GM10248 (cell line): ENCODE measurements at places on chromosomes 13 and 19.

DNA sequence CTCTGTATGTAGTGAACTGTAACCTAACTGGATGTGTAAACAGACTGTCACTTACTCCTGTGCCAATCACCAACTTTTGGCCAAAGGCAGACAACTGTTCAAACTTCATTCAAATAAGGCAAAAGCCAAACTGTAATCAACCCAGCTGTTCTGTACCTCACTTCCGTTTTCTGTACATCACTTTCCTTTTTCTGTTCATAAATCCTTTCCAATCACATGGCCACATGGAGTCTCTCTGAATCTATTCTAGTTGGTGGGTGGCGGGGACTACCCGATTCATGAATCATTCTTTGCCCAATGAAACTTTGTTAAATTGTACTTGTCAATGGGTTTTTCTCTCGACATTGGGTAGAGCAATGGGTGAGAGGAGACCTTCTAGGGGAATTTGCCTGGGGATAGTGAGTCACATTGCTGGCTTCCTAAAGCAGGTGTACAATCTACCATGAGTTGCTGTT, 178.3 kb upstream of the RFC3 start:
- peak; percentile 29 for DNase-seq

- no peak for DNase-seq
Observed at GRCh38 chr13:114152285-114152645, 19.8 kb upstream of the RASA3 start.

DNA sequence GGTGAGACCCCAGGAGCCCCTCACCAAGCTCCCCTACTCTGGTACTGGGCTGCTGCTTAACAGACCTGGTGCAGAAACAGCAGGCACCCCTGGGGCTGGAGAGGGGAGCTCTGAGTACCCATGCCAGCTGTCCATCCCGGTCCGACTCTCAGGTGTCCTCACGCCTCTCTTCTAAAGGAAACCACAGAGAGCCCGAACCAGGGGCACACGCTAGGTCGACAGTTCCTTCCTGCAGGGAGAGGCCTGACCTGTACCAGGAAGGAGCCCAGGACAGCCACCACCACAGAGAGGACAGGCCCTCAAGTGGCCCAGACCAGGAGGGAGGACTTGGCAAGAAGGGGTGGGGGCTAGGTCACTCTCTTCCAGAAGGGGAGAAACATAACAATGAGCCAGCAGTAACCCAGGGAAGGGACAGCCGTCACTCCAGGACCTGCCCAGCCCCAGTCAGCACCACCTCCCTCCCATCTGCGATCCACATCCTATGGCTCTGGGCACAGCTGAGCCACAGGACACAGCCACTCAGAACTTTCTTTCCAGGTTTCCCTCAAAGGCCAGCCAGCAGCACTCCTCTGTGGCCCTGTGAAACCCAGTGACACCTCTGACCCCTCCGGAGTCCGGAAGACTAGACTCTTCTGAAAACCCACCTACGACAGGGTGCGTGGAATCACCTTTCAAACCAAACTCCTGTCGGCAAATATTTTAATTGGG, 13.0 kb upstream of the SLC35E1 start:
- DNase-seq = no peak

- DNase-seq = no peak
Observed at GRCh38 chr19:47343194-47343802, 5.8 kb upstream of the DHX34 start.

- DNase-seq = no peak
Observed at GRCh38 chr19:24054044-24054935, 32.7 kb upstream of the ZNF254 start.

DNA sequence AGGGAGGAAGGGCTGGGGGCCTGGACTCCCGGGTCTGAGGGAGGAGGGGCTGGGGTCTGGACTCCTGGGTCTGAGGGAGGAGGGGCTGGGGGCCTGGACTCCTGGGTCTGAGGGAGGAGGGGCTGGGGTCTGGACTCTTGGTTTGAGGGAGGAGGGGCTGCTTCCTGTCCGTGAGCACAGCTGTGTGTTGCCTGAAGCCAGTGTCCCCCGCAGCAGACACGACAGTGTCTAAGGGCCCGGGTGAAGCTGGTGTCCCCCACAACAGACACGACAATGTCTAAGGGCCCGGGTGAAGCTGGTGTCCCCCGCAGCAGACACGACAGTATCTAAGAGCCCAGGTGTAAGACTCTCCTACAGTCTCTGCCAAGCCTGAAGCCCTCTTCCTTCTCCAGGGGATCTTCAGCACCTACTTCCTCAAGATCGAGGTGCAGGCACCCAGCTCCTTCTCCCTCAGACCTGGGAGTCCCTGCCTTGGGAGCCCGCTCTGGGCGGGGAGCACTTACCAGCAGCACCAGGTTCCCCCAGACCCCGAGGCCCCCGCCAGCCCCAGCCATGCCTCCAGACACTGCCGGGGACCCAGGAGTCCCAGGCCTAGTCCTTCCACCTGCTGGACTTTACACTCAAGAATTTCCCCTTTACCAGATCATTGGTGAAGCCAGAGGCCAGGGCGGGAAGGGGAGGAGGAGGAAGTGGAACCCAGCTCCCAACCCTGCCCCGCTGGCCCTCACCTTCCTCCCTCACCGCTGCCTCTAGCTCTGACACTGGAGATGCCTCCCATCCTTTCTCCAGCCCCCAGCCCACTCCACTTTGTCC, at the start of gene PTPRH:
TSS of gene PTPRH (minus strand) at position 622 of the 813 bp plus-strand sequence. CDS start at position 554, 68 bp downstream.
- no peak for DNase-seq

DNA sequence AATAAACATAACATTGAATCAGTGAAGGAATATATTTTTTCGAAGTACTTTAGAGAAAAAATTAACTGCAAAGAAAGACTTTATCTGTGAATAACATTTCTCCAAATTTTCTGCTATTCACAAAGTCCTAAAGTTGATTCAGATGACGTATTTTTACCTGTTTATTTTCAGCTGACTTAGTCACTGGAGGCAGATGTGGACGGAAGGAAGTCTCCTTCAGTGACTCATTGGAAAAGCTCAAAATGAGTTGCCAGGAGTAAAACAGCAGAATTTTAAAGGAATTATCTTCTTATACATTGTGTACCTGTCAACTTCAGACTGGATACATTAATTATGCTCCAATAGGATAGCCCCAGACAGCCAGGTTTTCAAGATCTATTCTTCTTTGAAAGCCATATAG, 679.3 kb upstream of the GPC6 start:
- DNase-seq = no peak

DNA sequence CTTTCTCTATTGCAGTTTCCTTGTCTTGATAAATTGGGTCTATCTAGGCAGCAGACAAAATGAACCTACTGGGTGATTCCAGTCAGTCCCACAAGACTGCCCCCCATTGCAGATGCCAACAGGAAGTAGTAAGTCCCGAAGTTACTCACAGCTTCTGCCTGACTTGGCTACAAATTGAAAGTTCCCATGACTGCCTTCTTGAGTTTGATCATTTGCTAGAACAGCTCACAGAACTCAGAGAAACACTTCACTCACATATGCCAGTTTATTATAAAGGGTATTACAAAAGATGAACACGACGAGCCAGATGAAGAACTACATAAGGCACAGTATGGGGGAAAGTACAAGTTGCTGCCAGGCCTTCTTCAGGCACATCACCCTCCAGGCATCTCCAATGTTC, 50.0 kb downstream of the TEX26 start:
- DNase-seq = no peak

DNA sequence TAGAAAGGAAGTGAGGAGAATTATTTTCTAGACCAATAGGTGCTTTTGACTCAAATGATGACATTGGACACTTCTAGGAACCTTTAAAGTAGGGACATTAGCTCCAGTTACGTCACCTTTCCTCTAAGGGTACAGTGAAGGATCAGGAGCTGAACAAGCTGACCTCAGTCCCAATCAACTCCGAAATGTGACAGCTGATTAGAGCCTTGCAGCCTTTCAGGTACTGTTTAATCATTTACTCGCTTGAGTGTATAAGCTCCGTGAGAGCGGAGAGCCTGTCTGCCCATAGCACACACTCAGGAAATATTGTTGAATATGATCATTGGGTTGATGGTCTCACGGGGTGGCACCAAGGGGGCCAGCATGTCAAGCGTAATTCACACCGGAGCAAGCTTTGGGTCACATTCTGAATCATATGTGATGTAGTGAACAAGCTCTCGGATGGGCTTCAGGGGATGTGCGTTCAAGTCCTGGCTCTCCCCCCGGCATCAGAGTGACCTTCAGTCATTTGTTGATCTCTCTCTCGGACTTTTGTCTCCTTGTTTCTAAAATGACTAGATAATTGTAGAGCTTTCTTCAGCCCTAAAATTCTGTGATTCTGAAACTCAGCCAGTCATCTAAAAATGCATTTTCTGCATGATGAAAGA, 141.9 kb downstream of the ZIC5 start:
- DNase-seq = no peak

DNA sequence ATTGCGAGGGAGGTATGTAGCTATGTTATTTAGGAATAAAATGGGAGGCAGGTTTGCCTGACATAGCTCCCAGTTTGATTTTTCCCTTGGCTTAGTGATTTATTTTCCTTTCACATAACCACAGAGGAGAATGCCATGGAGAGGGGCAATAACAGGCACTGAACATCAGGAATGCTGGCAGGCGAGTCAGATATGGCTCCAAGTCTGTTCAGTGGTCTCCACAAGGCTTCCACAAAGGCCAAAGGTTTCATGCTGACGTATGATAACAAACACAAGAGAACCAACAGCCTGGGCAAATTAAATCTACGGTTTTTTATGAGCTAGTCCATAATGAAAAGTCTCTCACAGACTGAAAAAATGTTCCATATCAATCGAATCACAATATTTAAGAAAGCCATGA, 66.7 kb downstream of the SUCLA2 start:
- DNase-seq = no peak

- DNase-seq = no peak
Observed at GRCh38 chr13:72132075-72132474, 265.1 kb upstream of the DACH1 start.

DNA sequence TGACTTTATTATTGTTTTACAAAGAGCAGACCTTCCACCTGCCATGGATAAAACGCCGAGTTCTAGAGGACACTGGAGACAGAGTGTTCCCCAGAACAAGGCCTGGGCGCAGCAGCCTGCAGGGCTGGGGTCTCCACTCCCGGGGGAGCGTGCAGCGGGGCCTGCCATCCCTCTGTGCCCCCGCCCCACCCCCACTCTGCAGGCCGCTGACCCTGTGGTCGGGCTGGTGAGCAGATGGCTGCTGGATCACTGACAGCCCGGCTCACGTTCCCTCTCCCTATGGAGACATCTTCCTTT, 8.6 kb upstream of the PTBP1 start:
- no peak for DNase-seq

- no peak for DNase-seq
Observed at GRCh38 chr19:45305421-45305820, 17.3 kb downstream of the CKM start.

DNA sequence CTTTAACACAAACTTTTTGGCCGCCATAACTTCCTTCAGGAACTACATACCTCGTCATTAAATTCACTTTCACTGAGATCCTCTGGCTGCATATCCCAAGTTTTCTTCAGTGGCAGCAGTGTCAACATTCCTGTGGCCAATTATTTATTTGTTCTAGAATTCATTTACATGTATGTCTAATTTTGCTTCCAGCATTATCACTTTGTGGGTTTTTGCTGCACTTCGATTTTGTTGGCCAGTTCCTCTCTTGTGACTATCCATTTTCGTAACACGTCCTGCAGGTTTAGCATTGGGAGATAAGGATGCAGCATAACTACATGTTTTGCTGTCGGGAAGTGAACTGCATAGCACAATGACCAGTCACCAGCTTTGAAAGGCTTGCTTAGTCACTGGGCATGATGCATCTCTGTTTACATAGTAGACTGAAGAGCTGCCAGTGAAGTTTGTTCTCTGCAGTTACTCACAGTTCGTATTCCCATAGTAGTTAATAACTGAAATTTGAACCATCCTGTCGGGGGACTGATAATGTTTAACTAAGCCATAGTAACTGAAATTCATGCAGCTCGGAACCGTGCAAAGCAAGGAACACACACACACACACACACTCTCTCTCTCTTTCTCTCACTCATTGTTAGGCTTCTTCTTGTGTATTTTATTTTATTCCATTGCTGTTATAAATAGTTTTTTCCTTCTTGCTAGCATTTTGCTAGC, 28.3 kb downstream of the ZNF507 start:
- no peak for DNase-seq

DNA sequence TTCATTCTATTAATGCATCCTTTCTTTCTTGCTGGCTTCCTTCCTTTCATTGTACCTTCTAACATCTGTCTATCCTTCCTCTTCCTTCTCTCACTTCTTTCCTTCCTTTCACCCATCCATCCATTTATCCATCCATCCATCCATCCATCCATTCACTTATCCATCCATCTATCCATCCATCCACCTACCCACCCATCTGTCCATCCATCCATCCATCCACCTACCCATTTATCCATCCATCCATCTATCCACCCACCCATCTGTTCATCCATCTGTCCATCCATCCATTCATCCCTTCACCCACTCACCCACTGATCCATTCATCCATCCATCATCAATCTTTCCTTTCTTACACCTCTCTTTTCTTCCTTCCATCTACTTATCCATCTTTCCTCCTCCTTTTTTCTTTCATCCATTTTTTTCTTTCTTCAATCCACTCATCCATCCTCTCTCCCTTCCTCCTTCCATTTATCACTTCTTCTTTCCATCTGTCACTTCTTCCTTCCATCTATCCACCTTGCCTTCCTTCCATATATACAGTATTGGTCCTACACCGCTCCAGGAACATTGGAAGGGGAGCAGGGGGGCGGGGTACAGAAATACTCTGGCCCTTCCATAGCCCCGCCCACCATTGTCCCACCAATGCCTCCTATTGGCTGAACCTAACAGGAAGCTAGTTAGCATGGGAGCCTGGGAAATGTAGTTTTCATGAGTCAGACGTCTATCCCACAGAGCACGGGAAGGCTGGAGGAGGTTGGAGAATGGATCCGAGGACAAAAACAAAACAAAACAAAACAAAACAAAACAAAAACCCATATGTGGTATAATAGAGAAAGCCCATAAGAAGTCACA, 45.9 kb downstream of the MBD3L1 start:
- DNase-seq = no peak

DNA sequence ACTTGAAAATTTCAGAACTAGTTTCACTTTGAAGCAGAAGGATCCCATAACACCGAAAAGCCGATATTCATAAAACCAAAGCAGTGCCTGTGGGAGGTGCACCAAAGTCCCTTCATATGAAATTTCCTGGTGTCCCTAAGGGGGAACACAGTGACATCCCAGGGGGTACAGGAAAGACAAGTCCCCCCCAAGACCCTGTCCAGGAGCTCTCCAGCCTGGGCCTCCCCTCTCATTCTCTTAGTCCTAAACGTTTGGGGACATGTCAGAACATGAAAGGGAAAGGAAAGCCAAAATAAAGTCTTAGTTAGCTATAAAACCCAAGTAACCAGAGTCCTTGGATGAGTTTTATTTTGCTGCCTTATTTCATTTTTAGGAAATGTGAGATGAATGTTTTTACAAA, 56.6 kb downstream of the MRPL57 start:
- DNase-seq = peak; percentile 34
